DMS53 (cell line): ENCODE measurements at places on chromosomes 3 and 15.
A peak's percentile ranks its signal among the peaks of the same experiment; 100 is the strongest.

DNA sequence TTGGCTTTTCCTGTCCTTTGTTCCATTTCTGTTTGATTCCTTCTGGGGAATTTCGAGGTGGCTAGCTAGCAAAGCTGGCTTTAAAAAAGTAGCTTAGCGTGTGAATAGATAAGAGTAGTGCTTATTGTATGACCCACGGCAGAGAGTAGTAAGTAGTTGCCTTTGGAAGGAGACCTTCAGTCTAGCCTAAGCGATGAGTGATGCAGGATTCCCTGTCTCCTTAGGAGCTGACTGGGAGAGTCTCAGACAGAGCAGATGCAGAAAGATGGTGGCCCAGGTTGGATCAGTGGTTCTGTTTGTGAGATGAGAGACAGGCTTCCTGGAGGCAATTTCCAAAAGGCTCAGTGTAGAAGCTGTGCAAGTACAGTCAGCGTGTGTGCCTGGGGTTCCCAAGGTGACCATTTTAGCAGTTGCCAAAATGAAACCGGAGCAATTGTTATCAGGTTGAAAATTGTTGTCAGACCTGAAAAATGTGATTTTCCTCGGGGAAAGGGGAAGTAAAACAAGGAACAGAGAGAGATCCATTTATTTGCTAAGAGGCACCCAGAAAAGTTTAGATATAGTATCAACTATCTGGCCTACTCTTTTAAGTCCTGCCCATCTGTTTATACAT is 681 bp upstream of the IL5RA start:
- DNase-seq: no peak

- no peak for DNase-seq
These were observed 16.7 kb downstream of the WWTR1 start for GRCh38 chr3:149640976-149641728.

GRCh38 chr3:62100282-62100989 is 272.9 kb downstream of the FEZF2 start:
- DNase-seq: no peak

- peak; percentile 79 for DNase-seq
These were observed 308.4 kb downstream of the SQOR start for GRCh38 chr15:45943240-45943639.

GRCh38 chr15:59532770-59533379 is 78.7 kb upstream of the GCNT3 start:
- peak; percentile 76 for DNase-seq

- DNase-seq: no peak
These were observed 45.8 kb upstream of the UBE2E2 start for GRCh38 chr3:23157331-23157730.

- DNase-seq: no peak
These were observed 76.9 kb downstream of the ETFA start for GRCh38 chr15:76234337-76234889.

DNA sequence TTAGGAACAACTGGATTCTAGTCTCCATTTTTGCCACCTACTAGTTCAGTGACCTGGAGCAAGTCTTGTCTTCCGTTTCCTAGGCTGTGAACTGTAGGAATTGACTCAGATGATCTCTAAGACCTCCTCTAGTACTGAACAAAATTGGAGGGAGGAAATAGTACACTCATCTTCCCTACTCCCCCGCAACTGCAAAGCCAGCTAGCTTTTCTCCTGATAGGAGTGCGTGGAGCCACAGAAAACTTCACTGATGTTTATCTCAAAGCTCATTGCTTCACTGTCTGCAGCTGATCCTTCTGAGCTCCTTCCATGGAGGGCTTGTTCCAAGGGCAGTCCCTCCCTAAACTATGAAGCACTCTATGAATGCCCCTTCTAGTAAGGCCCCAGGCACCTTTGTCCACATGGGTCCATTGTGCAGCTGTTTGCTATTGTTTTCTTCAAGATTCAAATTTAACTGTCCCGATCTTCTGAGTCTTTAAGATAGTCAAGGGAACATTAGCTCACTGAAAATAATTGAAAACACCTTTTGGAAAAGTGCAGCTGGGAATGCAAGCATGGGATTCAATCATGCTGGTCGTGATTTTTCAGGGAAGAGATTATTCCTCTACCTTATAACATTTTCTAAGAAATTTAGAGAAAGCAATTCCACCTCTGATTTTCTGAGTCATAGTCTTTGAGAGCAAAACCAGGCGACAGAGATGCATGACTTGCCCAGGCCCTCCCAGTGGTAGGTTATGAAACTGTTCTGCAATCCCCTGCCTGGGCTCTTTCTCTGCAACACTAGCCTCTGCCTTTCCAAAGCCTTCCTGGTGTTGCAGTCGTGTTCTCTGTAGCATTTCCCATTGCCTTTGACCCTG is 24.3 kb downstream of the FILIP1L start:
- peak; percentile 2 for DNase-seq

DNA sequence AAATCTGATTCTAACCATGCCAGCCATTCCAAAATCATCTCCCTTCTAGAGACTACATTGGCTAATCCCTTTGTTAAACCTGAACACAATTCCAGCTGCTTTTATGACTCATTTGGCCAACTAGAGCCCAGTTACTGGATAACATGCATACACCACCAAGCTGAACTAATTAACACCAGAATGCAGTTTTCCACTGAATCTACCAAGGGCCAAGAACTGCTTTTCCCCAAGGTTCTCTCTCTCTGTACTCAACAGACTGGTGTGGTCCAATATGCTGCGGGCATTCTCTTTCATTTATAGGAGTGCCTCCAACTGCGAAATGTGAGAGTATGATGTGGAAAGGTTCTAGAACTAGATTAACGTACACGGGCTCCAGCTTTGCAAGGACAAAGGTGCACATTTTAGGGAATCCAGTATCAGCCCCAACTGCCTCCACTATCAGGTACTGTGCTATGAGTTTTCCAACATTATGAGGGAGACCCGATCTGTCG is 1.5 kb downstream of the CHSY1 start:
- DNase-seq: peak; percentile 35

GRCh38 chr15:63522225-63522578 is 17.8 kb downstream of the USP3 start:
- DNase-seq: no peak

GRCh38 chr3:11835028-11835639 is 11.6 kb downstream of the TAMM41 start:
- peak; percentile 21 for DNase-seq

GRCh38 chr3:170714122-170714521 is 128.2 kb upstream of the SLC7A14 start:
- no peak for DNase-seq

DNA sequence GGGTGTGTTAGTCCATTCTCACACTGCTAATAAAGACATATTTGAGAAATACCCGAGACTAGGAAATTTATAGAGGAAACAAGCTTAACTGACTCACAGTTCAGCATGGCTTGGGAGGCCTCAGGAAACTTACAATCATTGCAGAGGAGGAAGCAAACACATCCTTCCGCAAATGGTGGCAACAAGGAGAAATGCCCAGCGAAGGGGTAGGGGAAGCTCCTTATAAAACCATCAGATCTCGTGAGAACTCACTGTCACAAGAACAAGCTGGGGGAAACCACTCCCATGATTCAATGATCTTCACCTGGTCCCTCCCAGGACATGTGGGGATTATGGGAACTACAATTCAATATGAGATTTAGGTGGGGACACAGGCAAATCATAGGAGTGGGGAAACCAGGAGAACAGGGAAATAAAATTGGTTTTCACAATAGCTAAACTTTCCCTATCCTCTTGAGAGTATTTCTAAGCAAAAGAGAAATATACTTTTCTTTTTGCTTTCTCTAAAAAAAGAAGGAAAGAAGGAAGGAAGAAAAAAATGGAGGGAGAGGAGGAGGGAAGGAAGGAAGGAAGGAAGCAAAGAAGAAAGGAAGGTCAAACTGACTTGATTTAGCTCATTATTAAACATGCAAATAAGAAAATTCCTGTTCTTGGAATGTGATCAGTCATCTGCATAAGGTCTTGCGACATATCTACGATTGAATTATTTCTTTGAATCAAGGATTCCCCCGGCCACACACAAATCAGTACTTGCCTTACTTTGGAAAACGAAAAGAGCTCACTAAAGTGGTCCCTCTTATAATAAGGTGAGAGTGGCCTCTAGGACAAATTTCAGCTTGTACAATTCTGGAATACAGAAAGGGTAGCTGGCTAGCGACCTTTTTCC is 75.2 kb downstream of the LIPC start:
- DNase-seq: no peak

DNA sequence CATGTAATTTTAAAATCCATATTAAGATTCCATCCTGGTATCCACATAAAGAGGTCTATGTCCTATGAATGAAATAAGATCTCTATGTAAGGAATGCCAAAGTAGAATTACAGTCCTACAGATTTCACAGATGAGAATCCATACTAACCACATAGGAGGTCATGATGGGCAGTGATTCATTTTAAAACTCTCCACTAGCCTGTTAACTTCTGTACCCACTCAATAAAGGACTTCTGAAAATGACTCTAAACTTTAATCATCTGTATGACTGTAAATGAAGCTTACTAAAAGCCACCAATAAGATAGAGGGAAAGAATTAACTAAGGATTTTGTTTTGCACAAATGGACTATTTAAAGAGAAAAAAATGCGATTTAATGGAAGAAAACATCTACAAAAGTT is 28.7 kb downstream of the MORC1 start:
- DNase-seq: no peak
